ENCODE measurements at places on chromosomes 3 and 15.

GRCh38 chr3:15241341-15241740 is 35.3 kb downstream of the CAPN7 start:
- no peak for DNase-seq

DNA sequence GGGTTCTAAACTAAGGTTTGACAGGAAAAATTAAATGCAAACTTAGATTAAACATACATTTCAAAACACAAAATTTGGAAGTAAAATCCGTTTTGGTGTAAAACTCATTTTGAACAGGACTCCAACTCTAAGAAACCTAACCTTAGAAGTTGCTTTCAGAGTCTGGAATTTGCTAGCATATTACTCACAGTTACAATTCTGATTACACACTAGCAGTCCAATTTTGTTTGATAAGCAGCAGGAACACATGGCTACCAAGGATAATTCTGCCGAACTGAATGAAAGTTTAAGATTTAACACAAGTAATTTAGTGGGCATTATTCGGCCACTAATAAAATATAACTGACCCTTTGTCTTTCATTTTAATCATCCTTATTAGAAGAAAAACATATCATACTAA is 49.6 kb downstream of the FRMD5 start:
- no peak for DNase-seq

DNA sequence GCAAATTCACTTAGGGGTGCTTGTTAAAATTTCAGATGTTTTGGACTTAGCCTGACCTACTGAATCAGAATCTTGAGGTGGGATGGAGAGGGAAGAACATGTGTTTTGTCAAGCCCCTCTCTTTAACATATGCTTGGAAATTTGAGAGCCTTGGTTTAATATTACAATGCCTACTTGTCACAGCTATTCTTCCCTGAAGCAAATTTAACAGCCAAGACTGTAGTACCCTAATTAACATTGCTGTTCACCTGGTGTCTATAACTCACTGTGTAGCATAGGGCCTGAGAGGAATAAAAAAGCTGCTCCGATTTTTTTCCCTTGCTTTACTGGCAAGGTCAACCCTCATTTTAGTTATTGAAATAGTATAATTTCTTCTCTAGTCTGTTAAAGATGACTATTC is 880.1 kb downstream of the CADM2 start:
- DNase-seq, result no peak

DNA sequence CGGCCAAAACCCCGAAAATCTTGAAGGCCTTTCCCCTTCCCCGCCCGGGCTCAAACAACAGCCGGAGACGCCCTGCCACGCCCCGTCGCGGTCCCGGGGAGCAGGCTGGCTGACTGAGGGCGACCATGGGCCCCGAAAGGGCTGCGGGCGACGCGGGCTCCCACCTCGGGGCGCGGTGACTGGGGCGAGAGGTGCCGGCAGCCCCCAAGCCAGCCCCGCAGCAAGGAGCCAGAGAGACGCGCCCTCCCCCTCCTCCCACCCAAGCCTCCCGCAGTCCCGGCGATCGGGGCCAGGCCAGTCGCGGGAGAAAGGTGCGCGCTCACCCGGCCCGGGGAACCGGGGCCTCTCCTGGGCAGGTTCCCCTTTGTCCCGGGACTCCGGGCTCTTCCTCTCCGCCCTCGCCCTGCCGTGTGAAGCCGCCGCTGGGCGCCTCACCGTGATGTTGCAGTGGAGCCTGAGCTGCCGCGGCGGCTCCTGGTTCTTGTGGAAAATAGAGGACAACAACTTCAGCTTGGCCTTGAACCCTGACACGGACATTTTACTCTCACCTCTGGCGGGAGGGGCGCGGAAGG is 30.6 kb upstream of the ZSCAN2 start:
- no peak for DNase-seq

GRCh38 chr15:39199076-39199475 is 381.8 kb upstream of the THBS1 start:
- no peak for DNase-seq

DNA sequence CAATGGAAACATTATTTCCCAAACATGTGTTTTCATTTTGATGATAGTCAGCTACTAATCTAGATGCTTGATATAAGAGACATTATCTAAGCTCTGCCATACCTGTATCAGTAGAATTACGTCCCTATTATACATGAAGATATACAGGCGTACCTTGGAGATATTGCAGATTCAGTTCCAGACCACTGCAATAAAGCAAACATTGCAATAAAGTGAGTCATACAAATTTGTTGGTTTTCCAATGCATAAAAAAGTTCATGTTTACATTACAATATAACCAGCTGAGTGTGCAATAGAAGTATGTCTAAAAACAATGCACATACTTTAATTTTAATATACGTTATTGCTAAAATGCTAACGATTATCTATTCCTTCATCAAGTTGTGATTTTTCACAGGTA is 236.0 kb upstream of the ZNF717 start:
- no peak for DNase-seq

DNA sequence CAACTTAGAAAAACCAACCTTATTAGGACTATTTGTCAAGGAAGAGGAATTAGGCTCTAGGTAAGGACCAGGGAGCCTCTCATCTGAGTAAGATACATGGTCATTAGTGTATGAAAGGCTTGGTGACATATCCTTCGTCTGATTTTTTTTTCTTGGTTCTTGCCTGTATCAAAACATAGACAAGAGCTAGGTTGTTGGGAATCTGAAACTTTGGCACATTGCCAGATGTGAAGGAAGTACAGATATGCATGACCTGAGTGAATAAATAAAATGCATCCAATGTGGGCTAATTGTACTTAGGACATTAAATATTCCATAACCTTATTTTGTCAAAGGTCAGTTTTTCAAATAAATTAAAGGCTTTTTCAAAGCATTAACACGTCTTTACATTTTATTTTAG is 151.8 kb downstream of the SYNPR start:
- no peak for DNase-seq

All from fibroblast of skin of left biceps (primary cell).